ENCODE measurements at places on chromosomes 16 and 17.
A peak's percentile ranks its signal among the peaks of the same experiment; 100 is the strongest.

DNA sequence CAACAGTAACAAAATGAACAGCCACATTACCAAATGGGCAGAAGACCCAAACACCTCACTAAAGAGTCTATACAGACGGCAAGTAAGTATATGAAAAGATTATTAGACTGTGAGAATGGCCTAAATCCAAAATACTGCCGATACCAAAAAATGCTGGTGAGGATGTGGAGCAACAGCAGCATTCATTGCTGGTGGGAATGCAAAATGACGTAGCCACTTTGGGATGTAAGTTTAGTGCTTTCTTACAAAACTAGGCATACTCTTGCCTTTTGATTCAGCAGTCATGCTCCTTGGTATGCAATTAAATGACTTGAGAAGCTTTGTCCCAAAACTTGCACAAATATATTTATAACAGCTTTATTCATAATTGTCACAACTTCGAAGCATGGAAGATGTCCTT, 43.8 kb downstream of the RABEP1 start:
- DNase-seq, result no peak

- no peak for DNase-seq
Measured at GRCh38 chr17:81323411-81323868, 28.3 kb upstream of the SLC38A10 start.

DNA sequence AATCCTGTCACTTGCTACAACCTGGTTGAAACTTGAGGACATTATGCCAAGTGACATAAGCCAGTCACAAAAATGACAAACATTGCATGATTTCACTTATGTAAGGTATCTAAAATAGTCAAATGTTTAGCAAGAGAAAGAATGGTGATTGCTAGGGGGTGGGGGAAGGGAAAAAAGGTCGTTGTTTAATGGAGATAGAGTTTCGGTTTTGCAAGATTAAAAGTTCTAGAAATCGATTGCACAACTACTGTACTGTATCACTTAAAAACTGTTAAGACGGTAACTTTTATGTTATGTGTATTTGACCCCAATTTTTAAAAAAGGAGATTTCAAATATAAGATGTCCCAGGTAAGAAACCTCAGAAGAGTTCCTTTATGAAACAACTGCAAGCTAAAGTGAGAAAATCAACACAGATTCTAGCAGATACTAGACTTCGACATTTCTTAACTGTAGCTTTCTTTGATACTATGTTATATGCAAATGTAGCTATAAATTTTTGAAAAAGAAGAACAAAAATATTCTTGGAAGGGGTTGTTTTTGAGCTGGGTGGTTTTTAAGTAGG, 5.9 kb downstream of the MEOX1 start:
- no peak for DNase-seq

DNA sequence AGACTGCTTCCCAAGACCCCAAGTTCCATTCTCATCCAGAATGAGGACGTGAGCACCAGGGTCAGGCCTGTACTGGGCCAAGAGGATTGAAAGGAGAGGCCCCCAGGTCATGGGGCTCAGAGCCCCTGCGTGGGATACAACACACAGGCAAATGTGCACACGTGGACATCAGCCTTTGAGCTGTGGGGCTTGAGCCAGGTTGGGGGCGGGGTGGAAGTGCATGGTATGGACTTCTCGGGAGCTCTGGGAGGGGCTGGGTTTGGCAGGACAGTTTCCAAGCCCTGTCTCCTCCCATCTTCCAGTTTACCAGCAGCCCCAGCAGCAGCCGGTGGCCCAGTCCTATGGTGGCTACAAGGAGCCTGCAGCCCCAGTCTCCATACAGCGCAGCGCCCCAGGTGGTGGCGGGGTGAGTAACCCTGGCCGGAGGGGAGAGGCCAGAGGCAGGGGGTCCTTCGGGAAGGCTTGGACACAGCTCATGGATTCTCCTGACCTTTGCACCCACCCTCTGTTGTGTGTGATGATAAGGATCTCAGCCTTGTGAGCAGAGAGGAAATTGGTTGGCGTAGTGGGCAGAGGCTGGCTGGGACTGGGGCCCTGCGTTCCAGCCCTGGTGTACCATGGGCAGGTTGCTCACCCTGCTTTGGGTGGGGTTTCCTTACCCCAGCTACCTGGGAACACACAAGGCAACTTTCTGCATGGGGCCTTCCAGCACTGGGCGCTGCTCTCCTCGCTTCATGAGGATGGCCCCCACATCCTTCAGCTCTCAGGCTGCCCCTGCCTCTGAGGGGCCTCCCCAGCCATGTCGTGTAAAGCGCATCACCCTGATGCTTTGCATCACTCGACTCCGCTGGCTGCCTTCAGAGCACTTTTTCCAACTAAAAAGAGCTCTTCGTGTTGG, 10.4 kb upstream of the LASP1NB start:
- DNase-seq, result no peak

- DNase-seq, result no peak
Measured at GRCh38 chr17:79414793-79415211, 196.0 kb downstream of the RBFOX3 start.

DNA sequence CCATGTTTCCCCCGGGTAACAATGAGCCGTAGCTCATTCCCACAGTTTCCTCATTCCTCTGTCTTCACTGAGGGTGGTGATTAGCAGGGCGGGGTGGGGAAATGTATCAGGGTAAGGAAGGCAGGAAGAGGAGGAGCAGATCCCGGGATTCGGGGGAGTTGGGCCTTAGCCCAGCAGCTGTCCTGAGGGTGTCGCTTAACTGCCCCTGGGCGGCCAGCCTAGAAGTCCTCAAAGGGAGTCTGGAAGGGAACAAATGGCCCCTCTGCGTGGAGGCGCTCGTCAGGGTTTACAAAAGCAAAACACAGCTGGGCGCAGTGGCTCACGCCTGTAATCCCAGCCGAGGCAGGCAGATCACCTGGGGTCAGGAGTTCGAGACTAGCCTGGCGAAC, 14.3 kb downstream of the MLYCD start:
- DNase-seq, result no peak

DNA sequence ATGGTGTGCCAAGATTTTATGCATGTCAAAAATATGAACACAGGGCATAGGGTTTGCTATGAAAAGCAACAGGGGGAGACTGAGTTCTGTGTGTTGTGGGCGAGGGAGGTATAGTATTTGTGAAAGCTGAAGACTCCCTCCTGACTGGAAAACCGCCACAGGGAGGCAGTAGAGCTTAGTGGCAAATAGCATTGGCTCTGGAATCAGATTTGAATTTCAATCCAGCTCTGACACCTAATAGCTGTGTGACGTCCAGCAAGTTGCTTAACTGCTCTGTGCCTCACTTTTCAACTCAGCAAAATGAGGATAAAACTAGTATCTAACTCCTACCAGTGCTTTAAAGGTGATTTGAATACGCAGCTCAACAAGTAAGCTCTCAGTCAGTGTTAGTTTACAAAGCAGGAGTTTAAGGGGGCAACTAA, 22.0 kb downstream of the KPNA2 start:
- peak; percentile 28 for DNase-seq

DNA sequence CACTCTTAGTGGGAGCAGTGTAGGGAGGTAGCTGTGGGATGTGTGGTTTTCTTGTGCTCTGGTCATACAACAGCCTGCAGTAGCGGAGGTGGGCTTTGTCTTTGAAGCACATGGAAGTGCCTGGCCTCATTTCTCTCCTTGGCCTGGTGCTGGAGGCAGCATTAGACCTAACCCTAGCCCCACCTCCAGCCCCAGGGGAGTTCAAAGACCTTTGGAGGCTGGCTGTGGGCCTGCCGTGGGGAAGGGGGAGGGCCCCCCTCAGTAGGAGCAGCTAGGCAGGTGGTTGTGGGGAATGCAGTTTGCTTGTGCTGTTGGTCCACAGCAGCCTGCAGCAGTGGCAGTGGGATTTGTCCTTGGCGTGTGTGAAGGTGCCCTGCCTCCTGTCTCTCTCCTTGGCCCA, 91.7 kb downstream of the BCAS3 start:
- no peak for DNase-seq

GRCh38 chr17:73799781-73800627, 155.8 kb upstream of the SDK2 start:
- no peak for DNase-seq

GRCh38 chr16:75789237-75789636, 62.9 kb upstream of the CPHXL start:
- no peak for DNase-seq

DNA sequence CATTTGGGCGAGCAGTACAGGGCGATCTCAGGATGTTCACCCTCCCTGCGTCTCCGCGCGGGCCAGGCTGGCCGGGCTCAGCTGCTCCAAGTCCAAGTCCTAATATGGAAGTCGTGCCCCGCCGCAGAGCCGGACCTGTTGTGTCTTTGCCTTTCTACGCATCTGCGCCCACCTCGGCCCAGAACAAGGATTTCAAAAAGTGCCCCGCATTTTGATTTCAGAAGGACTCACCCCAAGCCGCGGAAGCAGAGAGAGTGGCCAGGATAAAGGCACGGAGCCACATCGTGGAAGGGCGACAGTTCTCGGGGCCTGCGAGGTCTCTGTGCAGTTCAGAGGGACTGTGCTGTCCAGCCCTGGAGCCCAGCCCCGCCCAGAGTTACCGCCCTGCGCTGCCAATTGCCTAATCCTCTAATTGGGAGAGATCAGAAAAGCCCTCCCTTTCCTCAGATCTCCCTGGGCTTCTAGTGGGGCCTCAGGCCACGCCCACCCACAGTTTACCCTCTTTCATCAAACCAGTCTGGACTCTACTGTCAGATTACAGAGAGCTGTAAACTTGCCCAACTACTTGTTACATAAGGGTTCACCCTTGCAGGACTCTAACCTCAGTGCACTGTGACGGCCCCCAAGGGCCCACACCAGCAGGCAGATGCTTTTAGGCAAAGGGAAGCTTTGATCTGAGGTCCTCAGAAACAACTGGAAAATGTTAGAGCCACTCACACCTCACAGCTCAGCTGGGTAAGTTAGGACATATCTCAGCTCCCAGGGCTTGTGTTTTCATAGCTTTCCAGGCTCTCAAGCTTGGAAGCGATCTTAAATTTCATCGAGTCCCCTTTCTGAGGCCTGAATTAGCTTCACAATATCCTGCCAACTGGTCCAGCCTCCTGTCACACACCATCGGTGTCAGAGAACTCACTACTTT, at the start of gene CES1:
TSS of gene CES1 (minus strand) at position 324 of the 919 bp plus-strand sequence. CDS start at position 283, 41 bp downstream.
- no peak for DNase-seq

GRCh38 chr16:81491541-81492188, 47.1 kb downstream of the CMIP start:
- DNase-seq, result no peak

DNA sequence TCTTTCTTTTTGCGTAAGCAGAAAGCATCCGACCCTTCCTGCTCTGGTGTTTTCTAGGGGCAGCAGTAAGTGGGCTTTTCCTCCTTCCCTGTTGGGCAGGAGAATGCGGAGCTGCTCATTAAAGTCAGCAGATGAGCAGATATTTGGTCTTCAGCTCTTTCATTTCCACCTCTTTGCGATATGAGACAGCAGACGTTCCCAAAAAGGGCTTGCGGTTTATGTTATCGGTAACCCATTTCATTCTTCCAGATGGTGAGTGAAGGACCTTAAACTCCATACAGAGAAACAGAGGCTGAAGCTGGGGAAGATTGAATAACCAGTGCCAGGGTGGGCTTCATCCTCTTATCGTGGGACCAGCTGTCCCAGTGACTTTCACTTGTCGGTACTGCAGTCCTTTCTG, 40.7 kb downstream of the KSR1 start:
- no peak for DNase-seq

- DNase-seq, result no peak
Measured at GRCh38 chr17:55572599-55572998, 61.3 kb upstream of the SMIM36 start.

DNA sequence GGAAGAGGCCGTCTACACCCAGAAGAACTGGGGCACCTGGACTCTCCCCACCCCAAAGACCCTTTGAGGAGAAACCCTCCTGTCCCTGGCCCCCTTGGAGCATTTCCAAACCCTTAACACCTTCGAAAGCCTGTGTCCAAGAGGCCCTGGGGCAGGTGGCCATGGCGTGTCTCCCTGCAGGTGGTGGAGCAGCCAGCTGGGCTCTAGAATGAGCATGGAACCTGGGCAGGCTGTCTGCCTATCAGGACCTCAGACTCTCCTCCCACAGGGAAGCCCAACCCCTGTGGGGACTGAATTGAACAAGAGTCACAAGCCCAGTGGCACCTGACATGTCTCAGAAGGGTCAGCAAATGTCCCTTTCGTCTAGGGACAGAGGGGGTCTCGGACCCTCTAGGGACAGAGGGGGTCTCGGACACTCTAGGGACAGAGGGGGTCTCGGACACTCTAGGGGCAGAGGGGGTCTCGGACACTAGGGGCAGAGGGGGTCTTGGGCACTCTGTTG, 8.4 kb downstream of the CBX4 start:
- no peak for DNase-seq

Data from stimulated activated CD4-positive, alpha-beta T cell treated with anti-CD3 and anti-CD28 coated beads, Interleukin-1b, Interleukin-23, amount 100 ng/mL, for 48 hours (primary cell).